Stimulated activated CD4-positive, alpha-beta T cell treated with anti-CD3 and anti-CD28 coated beads, Interleukin-4, amount 100 ng/mL, for 24 hours (primary cell): ENCODE measurements at places on chromosomes 7 and 10.

- peak; percentile 56 for DNase-seq
Observed at GRCh38 chr7:111752022-111752582, 189.8 kb upstream of the IMMP2L start.

DNA sequence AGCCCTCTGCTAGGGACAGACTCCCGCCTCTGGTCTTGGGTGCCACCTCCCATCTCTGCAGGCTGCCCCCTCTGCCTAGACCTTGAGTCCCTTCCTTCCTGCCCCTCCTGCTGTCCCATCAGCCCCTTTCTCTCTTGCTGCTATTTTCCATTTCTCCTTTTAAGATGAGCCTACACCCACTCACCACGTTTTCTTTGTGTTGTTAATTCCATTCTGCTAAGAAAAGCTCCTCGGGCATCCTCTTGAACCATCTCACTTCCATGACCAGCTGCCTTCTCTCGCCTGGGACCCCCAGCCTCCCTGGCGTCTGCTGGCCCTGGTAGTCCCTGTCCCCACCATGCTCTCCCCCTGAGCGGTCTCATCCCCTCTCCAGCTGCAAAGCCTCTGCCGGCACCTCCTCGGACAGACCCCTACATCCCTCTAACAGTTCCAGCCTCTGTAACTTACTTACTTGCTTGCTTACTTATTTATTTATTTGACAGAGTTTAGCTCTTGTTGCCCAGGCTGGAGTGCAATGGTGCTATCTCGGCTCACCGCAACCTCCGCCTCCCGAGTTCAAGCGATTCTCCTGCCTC lies 95.8 kb upstream of the SH2B2 start:
- DNase-seq = no peak

GRCh38 chr10:117175901-117176534 lies 21.3 kb upstream of the KCNK18 start:
- peak; percentile 81 for DNase-seq

GRCh38 chr7:144763291-144763690 lies 72.6 kb downstream of the TPK1 start:
- no peak for DNase-seq

- no peak for DNase-seq
Observed at GRCh38 chr7:116239434-116239833, 29.1 kb downstream of the TES start.

DNA sequence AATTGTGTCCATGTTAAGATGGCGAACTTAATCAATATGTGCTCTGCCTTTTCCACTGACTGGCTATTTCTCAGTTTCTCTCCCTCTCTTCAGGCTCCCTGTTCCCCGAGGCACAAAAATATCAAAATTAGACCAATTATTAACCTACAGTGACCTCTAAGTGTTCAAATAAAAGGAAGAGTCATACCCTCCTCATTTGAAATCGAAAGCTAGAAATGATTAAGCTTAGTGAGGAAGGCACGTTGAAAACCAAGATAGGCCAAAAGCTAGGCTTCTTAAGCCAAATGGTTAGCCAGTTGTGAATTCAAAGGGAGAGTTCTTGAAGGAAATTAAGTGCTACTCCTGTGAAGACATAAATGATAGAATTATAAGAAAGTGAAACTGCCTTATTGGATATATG lies 81.1 kb upstream of the MBL2 start:
- no peak for DNase-seq

- DNase-seq = no peak
Observed at GRCh38 chr10:91860885-91861284, 48.4 kb downstream of the FGFBP3 start.

DNA sequence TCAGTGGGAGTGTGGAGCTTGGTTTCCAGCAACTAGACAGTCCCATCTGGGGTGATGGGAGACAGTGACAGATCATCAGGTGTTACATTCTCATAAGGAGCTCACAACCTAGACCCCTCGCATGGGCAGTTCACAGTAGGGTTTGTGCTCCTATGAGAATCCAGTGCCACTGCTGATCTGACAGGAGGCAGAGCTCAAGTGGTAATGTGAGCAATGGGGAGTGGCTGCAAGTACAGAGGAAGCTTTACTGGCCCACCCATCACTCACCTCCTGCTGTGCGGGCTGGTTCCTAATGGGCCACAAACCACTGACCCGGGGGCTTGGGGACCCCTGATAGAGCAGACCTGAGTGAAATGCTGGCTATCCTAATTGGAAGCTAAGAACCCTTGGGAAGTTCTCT lies 242.8 kb downstream of the BAMBI start:
- DNase-seq = no peak

GRCh38 chr10:123378302-123378701 lies 224.1 kb downstream of the BUB3 start:
- no peak for DNase-seq

- DNase-seq = no peak
Observed at GRCh38 chr10:133110133-133110532, 22.4 kb downstream of the ADGRA1 start.

DNA sequence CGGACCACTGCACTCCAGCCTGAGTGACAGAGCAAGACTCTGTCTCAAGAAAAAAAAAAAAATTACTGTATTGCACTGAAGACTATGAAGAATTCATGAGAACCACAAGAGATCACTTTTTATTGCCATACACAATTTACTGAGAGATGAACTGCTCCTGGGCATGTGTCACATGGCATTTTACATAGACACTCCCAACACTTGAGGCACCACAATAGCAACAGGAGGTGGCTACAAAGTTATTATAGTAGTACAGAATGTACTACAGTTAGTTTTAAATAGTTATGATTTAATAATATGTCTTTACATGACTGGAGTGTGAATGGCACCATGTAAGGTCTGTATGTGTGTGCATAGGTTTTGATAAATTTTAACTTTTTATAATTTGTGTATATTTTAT lies 70.6 kb downstream of the KMT2E start:
- no peak for DNase-seq

DNA sequence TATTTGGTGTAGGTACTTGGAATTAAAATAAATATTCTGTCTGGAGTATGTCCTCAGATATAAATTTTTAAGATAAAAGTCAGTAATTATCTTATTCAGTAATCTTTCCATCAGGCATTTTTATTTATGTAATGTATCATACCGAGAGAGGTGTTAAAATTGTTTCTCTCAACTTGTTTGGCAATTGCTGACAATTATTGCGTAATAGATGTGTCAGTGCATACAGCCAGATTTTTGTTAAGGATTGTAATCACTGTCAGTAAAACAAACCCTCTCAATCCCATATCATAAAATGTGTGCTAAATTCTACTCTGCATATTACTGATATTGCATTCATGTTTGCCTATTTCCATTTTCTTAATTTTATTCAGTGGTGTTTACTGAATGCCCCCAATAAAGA lies 69.2 kb downstream of the CNTNAP2 start:
- no peak for DNase-seq

DNA sequence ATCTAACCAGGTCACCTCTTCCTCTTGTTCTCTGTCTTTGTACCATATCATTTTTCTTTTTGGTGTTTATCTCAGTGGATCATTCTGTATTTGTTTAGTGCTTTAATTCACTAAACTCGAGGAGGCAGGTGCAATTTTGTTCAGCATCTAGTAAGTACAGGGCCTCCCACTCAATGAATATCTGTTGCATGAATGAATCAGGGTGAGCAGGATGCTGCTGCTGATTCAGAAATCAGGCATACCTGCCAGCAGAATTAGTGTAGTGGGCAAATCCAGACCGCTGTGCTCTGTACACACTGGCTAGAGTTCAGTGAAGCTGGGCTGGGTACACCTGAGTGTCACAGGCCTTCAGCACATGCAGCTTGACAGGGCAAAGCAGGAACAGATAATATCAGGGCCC lies 511.9 kb downstream of the SUGCT start:
- DNase-seq = no peak

DNA sequence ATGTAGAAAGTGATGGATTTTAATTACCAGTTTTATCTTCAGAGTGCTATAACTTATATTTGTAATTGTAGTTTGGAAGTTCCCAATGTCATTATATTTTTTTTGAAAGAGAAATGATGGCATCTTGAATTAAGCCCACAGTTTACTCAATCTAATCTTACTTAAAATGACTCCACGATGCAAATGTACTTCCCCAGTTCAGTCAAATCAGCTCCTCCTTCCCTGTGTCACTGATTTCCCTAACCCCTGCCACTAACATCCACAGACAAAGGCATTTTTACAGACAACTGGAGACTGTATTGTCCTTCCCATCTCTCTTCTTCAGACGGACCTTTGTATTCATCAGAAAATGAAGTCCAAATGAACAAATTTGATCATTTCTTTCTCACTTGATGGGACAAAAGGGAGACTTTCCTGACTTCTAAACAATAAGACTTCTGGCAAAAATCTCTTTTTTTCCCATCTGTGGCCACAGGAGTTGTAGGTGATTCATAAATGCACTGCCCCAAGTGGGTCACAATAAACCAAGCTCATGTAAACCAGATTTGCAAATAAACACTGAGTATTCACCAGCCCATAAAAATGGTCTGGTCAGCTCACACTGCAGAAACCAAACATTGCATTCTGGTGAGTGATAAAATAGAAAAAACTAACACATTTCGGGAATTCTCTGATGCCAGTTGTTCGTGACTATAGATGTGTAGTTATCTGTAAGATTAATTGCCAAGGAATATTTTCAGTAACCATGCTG lies 162.9 kb downstream of the FANK1 start:
- no peak for DNase-seq

GRCh38 chr7:2010101-2010500 lies 222.6 kb downstream of the MAD1L1 start:
- DNase-seq = no peak

- no peak for DNase-seq
Observed at GRCh38 chr10:52599551-52600200, 172.9 kb downstream of the MBL2 start.

DNA sequence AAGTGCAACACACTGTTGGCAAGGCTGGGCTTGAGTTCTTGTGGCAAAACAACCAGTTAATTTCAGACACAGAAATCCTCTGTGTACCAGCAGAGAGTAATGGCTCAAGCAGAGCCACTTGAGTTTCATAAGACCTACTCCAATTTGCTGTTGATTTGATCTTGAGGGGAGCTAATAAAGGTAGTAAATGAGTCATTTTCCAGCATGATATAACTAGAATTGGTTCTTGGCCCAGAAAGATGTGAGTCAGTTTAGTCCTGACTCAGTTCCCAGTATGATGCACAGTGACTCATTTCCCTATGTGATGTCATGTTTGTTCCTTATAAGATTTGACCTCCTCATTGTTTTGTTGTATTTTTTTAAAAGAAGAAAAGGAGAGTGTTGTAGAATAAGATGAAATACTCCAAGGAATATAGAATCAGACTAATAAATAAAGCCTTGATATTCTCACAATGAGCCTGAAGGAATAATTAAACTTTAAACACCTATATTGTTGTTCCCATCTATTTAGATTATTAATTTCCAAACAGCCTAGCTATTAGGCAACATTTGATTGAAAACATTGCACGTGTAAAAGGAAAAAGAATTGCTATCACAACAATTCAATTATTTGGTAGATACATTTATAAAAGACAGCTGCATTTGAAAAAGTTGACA lies 186.2 kb downstream of the REEP3 start:
- peak; percentile 50 for DNase-seq

GRCh38 chr7:74030861-74031260 lies 2.9 kb downstream of the ELN start:
- no peak for DNase-seq

- no peak for DNase-seq
Observed at GRCh38 chr7:26510231-26510957, 218.7 kb downstream of the SNX10 start.

DNA sequence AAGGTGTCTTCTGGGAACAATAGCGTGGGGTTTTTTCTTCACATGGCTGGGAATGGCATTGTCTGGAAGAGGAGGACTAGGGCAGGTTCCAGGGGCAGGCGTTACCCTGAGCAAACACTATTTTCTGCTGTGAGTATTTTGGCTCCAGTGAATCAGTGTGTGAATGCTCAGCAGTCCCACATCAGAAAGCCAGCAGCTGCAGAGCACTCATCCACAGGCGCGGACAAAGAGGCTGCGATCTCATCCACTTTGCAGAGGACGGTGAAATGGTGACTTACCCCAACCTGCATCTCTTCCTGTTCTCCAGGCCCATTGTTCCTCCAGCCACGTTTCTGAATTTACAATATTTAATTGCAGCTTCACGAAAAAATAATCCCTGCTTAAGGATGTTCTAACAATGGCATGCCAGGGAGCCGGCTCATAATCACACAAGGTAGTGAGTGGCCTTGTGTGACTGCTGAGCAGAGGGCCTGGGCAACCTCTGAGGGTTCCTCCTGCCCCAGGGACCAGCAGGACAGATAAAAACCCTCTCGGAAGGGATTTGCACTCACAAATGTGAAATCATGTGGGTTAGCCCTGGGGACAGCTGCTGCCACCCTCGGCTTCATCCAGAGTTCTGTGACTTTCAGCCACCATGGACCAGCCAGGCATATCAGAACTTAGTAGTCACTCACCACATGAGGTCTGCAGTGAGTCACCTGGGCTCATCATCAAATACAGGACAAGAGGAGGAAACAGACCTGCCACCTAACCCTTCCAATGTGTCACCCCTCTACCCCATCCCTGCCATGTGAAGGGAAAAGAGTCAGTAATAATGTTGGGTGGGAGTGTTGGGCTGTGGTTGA lies 65.0 kb upstream of the EN2 start:
- DNase-seq = no peak

- no peak for DNase-seq
Observed at GRCh38 chr7:35734001-35734483, 39.1 kb upstream of the HERPUD2 start.

GRCh38 chr7:136179851-136180721 lies 202.9 kb upstream of the MTPN start:
- no peak for DNase-seq

- DNase-seq = no peak
Observed at GRCh38 chr7:101156277-101156676, 2.0 kb downstream of the AP1S1 start.

GRCh38 chr7:94584113-94584512 lies 71.8 kb downstream of the SGCE start:
- DNase-seq = no peak

GRCh38 chr7:140771826-140772225 lies 75.3 kb downstream of the NDUFB2 start:
- no peak for DNase-seq

DNA sequence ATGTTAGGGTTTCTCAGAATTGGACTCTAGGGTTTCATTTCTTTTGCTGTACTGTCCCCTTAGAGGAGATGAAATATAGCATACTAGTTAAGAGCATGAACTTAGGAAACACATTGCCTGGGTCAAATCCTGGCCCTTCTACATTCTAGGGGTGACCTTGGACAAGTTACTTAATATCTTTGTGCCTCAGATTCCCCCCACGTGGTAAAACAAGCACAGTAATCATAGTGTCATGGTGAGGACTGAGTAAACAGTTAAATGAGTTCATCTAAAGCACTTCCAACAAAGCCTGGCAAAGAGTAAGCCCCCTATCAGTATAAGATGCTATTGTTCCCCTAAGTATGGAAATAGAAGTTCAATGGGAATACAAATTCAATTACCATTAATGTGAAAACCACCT lies 5.1 kb downstream of the DPY19L1 start:
- no peak for DNase-seq

- no peak for DNase-seq
Observed at GRCh38 chr7:137687556-137688265, 159.1 kb downstream of the DGKI start.

DNA sequence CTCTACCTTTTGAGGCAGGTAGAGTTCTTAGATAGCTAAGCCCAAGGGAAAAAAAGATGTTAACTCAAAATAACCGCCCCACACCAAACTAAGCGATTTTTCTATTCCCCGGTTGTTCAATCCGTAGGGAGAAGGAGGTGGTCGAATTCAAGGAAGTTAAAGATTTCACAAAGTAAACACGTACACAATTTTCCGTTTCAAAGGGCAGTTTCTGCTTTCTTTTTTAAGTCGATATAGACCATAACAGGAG lies 842 bp downstream of the KBTBD2 start:
- DNase-seq = no peak

- DNase-seq = no peak
Observed at GRCh38 chr7:30625283-30625682, 30.6 kb downstream of the GARS1 start.
